Renal cortex interstitium (tissue), 15 donors: ENCODE measurements at places on chromosomes 4 and X. TPM values are rescaled to one million over a fixed set of nuclear protein-coding genes. Genes with fewer than 3 reads are reported as not detected.

DNA sequence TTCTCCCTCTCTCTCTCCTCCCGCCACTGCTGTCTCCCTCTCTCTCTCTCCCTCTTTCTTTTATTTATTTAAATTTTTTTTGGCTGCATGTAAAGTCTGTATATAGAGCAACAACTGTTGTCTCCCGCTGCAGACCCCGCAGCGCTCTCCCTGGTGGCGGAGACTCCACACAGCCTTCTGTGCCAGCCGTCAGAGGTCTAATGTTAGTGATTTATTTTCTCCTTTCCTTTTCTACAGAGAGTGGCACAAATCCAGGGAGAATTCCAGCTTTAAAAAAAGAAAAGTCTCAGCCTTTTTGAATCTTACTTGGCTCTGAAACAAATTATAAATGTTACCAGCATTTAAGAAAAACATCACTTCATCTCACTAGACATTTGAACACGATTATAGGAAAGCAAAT, 106.2 kb downstream of the FAM9B start:
- DNase-seq, result no peak

Gene FAM9C
- 0.43 TPM for polyA plus RNA-seq

Gene NOX1
- 0.79 TPM for polyA plus RNA-seq

- DNase-seq, result no peak
These were observed 118.2 kb upstream of the BMP3 start for GRCh38 chr4:80912350-80912749.

DNA sequence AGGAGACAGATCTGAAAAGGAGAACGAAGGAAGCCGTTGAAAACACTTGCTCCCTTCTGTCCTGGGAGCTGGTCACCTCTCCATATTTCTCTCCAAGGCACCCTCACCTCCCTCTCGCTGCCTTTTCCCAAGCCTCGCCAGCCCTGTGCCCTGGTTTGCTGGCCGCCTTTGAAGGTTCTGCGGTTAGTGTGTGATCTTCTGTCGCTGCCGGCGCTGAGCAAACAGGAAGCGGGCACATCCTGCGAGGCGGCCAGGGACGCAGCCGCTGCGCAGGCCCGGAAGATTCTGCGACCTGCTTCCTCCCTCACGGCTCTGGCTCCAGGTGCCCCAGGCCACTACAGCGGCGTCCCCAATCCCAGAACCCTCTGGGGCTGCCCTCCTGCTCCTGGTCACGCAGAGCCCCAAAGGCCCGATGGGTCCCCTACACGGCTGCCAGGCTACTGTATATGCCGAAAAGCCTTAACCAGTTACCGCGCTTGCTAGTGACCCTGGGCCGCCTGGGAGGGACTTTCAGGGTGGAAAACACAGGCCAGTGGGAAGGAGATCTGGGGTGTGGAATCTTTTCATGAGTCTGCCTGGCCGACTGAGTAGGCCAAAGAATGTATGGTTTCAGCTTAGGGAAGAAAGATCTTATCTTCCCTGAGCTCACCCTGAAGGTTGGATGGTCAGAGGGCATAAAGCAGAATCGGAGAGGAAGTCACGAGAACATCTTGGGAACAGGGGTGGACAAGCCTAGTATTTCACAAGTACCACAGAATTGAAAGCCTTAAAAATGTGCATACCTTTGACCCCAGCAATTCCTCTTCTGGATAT, 2.3 kb upstream of the SASH3 start:
- no peak for DNase-seq

- DNase-seq, result no peak
These were observed 591 bp upstream of the NWD2 start for GRCh38 chr4:37243722-37244582.

GRCh38 chr4:121517241-121517640, 136.4 kb upstream of the QRFPR start:
- no peak for DNase-seq

Gene GABRB1
- 0.85 TPM for polyA plus RNA-seq
